Stimulated activated CD8-positive, alpha-beta memory T cell treated with anti-CD3 and anti-CD28 coated beads, Interleukin-12 subunit alpha, Interleukin-12 subunit beta, amount 100 ng/mL, for 4 hours (primary cell): ENCODE measurements at places on chromosomes 4 and X.

DNA sequence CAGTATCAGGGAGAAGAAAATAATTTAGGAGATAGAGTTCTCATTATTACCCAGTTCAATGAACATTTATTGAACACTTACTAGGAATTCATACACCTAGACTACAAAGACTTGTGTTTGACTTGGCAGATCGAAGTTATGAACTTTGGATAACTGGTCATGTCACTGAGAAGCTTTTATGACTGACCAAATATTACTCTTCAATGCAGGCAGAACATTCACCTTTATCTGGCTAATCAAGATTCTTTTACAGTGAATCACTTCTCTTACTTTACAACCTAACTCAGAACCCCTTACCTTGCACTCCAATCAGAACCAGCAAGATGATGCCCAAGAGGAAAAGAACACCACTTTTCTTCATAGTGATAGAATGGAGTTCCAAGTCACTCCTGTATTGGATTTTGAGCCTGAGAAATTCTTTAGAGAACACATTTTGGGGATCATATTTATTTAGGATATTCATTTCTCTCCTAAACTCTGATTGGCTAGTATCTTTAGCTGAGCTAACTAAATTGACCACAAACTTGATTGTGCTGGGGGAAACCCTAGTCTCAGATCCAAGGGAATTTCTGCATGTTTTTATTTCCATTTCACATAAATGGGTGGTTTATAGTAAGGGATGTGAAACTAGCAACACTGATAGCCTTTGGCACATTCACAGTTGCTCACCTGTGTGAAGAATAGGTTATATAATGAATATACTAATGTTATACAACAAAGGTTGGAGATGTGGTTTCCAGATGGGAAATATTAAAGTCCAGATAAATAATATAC is at the start of gene CXCL9:
Gene CXCL9, minus strand, starts transcription at position 421 of the 774 bp plus-strand sequence. Its CDS starts 60 bp downstream, at position 361.
- DNase-seq, result no peak

GRCh38 chrX:10484683-10485247 is 135.6 kb downstream of the MID1 start:
- no peak for DNase-seq

- DNase-seq, result no peak
Measured at GRCh38 chr4:8706216-8707044, 113.9 kb downstream of the CPZ start.

- no peak for DNase-seq
Measured at GRCh38 chrX:134443461-134443860, 16.5 kb upstream of the HPRT1 start.

DNA sequence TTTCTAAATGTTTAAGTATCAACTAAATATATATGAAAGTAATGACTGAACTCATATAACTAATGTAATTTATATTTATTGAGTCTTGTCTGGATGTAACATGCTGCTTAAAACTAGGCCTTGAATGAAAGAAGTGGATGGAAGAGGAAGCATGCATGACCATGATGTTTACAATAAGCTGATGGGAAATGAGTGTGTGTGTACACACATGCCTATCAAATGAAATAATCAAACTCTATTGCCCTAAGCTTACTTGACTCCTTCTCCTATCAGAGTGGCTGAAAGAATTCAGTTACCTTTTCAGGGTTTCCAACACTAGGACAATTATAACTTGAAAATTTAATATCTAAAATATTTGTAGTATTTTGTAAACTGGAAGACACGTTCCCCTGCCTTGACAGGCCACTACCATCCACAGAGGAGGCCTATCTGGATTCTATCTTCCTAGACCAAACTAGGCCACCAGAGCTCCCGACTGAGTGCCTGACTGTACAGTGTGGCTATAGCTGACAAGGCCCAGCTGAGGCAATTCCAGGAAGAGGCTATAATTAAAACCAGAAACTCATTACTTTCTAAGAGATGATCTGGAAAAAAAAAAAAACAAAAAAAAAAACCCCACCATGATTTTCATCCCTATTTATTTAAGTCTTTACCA is 7.6 kb downstream of the ARSJ start:
- DNase-seq, result no peak

- no peak for DNase-seq
Measured at GRCh38 chr4:182843808-182844325, 73.3 kb downstream of the DCTD start.

DNA sequence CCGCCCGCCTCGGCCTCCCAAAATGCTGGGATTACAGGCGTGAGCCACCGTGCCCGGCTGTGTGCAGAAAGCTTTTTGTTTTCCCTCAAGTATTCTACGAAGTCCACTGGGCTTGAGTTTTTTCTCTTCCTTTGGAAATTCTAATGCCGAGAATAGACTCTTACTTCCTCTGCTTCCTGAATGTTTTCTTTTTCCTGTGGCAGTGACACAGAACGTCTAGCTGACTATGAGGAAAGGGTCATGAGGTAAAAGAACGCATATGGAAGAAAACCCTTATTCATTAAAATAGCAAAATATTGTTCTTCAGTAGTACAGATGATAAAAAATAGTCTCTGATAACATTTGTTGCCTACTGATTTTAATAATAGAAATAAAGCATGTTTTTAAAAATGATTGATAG is 4.9 kb upstream of the SLC25A4 start:
- DNase-seq, result no peak

GRCh38 chrX:69285401-69285877 is 120.2 kb upstream of the PJA1 start:
- no peak for DNase-seq

- DNase-seq, result no peak
Measured at GRCh38 chr4:177546745-177547144, 104.5 kb upstream of the AGA start.

DNA sequence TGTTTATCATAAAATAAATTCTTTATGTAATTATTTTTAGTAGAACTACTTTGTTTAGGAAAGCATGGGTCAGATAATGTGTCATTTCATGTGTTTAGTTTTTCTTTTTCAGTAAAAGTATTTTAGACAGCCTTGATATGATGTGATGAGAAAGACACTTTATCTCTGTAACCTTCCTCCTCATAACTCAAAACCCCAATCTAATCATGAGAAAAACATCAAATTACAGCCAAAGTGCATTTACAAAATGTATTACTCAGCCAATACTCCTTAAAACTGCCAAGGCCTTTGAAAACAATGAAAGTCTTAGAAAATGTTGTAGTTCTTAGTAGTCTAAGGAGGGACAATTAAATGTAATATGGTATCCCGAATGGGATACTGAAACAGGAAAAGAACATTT is 144.9 kb downstream of the GPM6A start:
- no peak for DNase-seq

DNA sequence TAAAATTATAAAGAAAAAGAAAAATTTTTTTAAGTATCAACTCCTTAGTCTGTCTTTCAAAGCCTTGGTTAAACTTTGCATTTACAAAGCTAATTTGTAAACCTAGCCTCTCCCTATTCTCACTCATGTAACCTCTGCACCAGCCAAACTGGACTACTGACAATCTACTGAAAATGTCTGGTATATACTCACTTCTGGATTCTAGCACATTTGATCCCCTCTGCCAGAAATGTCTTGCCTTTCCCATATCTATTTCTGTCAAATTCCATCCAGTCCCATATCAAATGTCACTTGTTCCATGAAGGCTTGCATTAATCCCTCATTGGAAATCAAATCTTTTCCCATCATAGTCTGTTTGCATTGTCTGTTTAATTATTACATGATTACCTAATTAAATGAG is 105.8 kb upstream of the KLHL13 start:
- no peak for DNase-seq

- DNase-seq, result no peak
Measured at GRCh38 chr4:58368221-58368620, 1258.0 kb upstream of the IGFBP7 start.

- no peak for DNase-seq
Measured at GRCh38 chr4:2800691-2801596, 8.1 kb downstream of the SH3BP2 start.

GRCh38 chrX:2547736-2548135 is 47.0 kb upstream of the DHRSX start:
- no peak for DNase-seq

DNA sequence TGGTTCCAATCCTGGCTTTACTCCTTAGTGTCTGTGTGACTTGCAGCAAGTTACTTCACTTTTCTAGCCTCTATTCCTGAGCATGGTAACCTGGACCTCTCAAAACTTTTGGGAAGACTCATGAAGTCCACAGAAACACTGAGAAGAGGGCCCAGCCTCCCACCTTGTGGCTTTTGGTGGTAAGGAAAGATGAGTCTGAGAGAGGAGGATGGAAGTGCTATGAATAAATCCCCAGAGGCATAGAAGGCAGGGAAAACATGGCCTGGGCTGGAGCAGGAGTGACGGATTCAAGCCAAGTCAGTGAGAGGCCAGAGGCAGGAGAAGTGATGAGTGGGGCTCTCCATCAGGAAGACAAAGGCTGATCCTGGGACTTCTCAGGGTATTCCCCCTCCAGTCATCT is 10.9 kb upstream of the MAGEA4 start:
- DNase-seq, result no peak

GRCh38 chr4:168878623-168879022 is 131.4 kb downstream of the CBR4 start:
- DNase-seq, result no peak

DNA sequence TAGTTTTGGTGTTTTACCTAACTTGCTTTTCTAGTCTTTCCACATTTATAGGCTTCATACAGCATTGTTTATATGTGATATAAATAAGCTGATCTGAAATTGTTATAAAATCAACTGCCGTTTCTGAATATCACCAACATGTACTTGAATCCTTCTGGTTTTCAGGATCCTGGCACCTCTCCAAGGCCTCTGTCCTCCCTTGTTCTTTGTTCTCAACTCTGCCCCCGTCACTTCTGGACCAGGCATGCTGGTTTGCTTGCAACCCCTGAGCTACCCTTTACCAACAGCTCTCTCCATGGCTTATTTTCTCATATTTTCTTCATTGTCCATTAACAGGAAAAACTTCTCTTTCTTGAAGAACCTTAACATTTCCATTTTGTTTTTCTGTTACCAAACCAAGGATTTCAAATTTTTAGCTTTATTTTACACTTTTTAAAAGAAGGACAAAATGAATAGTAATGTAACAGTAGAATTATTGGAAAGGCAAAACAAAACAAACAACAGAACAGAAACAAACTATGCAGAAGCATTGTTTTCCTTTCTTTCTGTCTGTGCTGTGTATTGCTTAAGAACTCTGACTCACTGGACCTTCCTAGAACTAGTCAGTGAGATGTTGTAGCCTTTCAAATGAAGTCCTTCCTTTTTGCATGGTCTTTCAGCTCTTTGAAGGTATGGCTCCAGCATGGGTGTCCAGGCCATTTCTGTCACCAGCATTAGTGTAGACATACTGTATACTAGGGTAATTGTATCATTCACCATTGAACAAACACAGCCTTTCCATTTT is 44.8 kb downstream of the BANK1 start:
- DNase-seq, result no peak

- DNase-seq, result no peak
Measured at GRCh38 chr4:173264684-173265185, 69.4 kb downstream of the HMGB2 start.

DNA sequence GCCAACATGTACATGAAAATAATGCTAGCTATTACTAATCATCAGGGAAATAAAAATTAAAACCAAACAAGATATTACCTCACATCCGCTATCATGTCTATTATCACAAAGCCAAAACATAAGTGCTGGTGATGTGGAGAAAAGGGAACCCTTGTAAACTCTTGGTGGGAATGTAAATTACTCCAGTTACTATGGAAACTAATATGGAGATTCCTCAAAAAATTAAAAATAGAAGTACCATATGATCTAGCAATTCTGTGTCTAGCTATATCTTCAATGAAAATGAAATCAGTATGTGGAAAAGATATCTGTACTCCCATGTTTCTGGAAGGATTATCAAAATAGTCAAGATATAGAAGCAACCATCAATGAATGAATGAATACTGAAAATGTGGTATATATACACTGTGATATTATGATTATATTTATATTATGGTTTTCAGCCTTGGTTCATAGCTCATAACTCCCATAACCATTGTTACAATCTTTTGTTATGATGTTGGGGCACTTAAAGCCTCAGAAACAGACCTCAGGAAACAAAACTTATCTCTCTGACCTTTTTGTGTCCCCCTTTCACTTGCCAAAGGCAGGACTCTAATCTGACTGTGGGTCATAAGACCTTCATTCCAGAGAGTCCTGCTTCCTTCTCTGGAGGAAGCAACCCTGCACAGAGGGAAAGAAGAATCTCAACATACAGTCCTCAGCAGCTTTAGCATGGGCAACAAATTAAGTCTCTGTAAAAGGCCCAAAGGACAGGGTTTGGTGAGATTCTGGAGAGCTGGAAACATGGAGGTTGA is 933.2 kb downstream of the ADGRL3 start:
- no peak for DNase-seq

GRCh38 chrX:17860179-17860780 is 818 bp downstream of the RAI2 start:
- DNase-seq, result no peak

- DNase-seq, result no peak
Measured at GRCh38 chrX:153873282-153874084, 12.5 kb downstream of the L1CAM start.

- no peak for DNase-seq
Measured at GRCh38 chr4:123750044-123750443, 353.4 kb downstream of the SPRY1 start.

- DNase-seq, result no peak
Measured at GRCh38 chr4:3711183-3712111, 54.7 kb upstream of the ADRA2C start.

DNA sequence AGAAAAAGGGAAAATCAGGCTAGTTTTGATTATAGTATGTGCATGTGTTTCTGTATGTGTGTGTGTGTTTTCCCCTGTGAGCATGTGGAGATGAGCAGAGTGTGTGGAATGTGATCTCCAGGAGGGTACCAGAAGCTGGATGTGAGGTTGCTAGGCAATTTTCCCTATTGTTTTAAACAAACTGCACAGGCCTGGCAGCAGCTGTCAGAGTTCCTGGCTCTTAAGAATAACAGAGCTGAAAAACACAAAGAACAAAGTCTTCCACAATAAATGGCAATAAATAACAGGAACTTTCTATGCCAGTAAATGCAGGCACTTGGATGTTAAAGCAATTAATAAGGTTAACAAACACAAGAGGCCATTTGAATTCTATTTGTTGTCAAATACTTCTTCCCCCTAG is 344.6 kb upstream of the CTSO start:
- no peak for DNase-seq

DNA sequence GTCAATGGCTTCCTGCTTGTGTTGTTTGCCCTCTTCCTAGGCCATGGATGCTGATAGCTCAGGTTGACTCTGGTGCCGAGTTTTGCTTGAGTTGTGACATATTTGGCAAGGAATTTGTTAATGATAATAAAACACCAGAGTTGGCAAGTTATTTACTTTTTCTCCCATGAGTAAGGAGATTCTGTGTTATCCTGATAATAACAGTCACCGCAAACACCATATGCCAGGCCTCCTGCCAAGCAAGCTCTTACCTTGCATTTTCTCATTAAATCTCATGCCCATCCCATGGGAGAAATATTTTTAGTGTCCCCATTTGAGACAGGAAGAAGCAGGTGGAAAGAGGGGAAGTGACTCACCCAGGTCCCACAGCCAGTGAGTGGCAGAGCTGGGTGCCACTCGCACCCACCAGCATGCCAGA is 67.4 kb upstream of the CLCN4 start:
- DNase-seq, result no peak

DNA sequence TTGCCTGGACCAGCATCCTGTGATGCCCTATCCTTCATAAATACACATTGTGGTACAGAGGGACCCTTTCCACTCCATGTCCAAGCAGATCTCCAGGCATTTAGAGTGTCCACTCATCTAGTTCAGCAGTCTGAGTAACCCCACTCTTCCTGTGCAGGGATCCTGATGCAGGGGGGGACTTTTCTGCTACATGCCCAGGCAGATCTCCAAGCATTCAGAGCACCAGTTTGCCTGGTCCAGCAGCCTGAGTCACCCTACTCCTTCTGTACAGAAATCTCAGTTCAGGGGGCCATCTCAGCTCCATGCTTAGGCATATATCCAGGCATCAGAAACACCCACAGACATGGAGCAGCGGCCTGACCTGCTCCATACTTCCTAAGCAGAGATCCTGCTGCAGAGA is 1089.8 kb downstream of the FAT4 start:
- no peak for DNase-seq
